ENCODE measurements at places on chromosomes 11 and 22.

DNA sequence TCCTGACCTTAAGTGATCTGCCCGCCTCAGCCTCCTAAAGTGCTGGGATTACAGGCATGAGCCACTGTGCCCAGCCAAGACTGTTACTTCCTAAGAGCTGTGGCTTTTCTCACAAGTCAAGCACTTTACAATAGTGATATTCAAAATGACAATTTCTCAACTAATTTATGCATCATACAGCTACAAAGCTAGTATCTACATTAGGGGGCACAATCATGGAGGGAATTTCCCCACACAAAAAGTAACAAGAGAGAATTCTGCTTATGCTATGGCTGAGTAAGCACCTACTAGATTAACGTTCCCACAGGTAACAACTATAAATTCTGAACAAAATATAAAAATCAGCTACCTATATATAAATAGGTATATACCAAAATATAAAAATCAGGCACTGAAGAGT is 72.7 kb downstream of the SBF2 start:
- no peak for DNase-seq

DNA sequence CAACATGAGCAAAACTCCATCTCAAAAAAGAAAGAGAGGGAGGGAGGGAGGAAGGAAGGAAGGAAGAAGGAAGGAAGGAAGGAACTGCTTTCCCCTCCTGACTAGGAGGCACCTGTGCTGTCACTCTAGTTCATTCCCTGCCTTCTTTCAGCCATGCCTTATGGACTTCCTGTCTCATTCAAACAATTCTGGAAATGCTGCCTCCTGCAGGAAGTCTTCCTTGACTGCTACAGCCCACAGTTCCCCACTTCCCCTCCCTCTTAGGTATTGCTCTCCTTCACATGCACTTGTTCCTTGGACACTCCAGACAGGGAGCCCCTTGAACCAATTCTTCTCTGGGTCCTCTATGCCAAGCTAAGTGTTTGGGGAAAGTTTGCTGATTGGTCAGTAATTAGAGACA is 31.6 kb upstream of the WNT11 start:
- peak; percentile 30 for DNase-seq

DNA sequence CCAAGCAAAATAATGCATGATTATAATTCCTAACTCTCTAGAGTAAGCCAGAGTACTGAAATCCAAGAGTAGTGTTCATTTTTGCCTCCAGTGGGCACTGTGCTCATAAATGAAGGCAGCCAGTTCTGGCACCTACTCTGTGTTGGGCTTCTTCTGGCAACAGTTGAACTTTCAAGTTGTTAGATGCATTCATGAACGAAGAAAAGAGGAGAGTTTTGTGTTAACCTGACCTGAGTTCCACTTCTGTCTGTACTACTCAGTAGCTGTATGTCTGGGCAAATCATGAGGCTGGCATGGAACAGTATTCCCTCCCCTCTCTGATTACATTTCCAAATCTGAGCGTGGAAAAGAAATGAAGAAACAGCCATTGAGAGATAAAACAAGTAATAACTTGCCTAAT is 20.3 kb upstream of the TENM4 start:
- peak; percentile 74 for DNase-seq

DNA sequence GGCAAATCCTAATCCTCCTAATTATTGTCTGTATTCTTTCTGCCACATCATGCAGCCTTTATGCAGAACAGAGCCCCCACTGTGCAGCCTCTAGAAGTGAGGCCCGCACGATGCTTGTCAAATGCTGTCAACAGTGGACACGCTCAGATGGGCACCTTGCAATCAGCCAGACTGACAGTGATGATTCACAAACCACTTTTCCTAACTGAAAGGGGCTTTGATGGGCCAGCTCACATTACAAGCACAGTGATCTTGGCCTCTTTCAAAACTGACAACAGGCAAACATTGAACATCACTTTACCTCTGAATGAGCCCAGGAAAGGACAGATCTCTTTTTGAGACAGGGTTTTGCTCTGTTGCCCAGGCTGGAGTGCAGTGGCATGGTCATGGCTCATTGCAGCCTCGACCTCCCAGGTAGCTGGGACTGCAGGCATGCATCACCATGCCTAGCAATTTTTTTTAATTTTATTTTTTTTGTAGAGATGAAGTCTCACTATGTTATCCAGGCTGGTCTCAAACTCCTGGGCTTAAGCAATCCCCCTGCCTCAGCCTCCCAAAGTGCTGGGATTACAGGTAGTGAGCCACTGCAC is 18.0 kb upstream of the E2F8 start:
- peak; percentile 91 for DNase-seq

GRCh38 chr22:50167689-50168489 is 2.6 kb upstream of the PANX2 start:
- no peak for DNase-seq

GRCh38 chr11:11022125-11022730 is 164.4 kb upstream of the ZBED5 start:
- peak; percentile 59 for DNase-seq

- no peak for DNase-seq
Observed at GRCh38 chr22:17648569-17648968, 10.0 kb downstream of the BCL2L13 start.

DNA sequence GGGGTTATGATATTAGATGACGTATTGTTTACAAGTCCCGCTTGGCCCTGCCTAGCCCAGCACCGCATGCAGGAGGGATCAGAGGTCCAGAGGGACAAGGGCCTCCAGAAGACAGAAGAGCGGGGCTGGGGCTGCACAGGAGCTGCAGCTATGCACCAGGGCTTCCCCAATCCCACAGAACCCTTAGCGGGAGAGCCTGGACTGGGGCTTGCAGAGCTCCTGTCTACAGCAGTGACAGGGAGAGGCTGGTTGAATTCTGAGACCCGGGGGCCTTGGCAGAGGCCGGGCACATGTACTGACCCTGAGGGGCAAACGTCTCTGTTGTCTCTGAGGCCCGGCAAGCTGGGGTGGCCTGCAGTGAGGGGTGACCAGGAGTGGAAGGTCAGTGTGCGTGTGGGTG is 6.9 kb downstream of the KIAA0930 start:
- DNase-seq, result no peak

DNA sequence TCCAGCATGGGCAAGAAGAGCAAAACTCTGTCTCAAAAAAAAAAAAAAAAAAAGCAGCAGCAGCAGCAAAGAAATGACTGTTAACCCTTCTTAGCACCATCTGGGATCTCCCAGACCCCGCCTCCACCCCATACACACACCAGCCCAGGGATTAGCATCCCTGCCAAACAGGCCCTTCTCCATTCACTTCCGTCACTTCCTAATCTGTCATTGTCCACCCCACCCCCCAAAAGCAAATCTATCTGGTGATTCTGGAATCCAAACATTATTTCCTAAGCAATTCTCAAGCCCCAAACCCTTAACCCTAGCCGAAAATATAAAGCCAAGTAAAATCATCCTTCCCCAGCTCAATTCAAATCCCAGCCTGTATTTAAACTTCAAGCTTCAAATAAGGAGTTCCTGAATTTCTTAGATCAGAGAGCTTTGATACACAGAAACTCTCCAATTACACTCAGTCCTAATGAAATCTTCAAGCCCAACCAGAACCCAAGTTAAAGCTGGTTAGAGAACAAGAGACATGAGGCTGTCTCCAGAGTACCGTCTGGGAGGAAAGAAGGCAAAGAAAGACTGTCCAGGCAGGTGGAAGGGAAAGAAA is 6.0 kb upstream of the AHNAK start:
- peak; percentile 63 for DNase-seq
